A549 treated with dexamethasone at 1 μM for 4 hours (cell line): ENCODE measurements at places on chromosomes 2 and 18. TPM values are rescaled to one million over a fixed set of nuclear protein-coding genes. Genes with fewer than 3 reads are reported as not detected.

FIGN gene
- 1.3 to 3.0 TPM (median 2.7 TPM) in 5 replicates for total RNA-seq

LINC00305 gene
- total RNA-seq = not detected in 5 replicates

NPPC gene
- 0.32 to 0.67 TPM (median 0.42 TPM) in 5 replicates for total RNA-seq

NOSTRIN gene
- total RNA-seq = 1.7 to 2.9 TPM (median 2.1 TPM) in 5 replicates

SLC25A12 gene
- total RNA-seq = 13.0 to 15.0 TPM (median 14.4 TPM) in 5 replicates

FAP gene
- total RNA-seq = 0.08 TPM in 1 of 5 replicates, not detected in the others

EN1 gene
- total RNA-seq = 0.61 to 0.91 TPM (median 0.83 TPM) in 5 replicates

SP5 gene
- not detected in 5 replicates for total RNA-seq

SERPINB13 gene
- not detected in 5 replicates for total RNA-seq

PSMA8 gene
- not detected in 5 replicates for total RNA-seq

NAT8 gene
- not detected in 5 replicates for total RNA-seq

EFR3B gene
- 7.9 to 11.1 TPM (median 10.0 TPM) in 5 replicates for total RNA-seq
